CD4-positive, alpha-beta T cell (primary cell): ENCODE measurements at places on chromosomes 7 and 10.
A peak's percentile ranks its signal among the peaks of the same experiment; 100 is the strongest.

GRCh38 chr10:132616170-132616995, 78.8 kb downstream of the INPP5A start:
- peak; percentile 34 for DNase-seq

- DNase-seq, result no peak
Measured at GRCh38 chr10:125171402-125172306, 11.3 kb upstream of the CTBP2 start.

DNA sequence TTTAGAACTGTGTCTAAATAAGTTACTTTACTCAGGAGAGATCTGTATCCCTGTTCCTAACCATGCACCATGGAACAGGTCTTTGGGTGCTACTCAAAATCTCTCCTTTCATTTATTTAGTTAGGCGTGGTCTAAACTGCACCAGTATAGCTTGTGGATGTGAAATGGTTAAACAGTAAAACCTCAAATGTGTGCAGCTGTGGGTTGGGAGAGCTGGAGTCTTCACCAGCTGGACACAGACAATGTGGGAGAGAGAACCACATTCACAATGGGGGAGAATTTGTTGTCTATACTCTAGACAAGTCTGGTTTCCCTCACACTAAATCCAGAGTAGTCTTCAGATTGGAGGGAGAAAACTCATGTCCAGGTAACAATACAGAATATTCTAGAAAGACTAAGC, 31.2 kb upstream of the IKZF1 start:
- no peak for DNase-seq

DNA sequence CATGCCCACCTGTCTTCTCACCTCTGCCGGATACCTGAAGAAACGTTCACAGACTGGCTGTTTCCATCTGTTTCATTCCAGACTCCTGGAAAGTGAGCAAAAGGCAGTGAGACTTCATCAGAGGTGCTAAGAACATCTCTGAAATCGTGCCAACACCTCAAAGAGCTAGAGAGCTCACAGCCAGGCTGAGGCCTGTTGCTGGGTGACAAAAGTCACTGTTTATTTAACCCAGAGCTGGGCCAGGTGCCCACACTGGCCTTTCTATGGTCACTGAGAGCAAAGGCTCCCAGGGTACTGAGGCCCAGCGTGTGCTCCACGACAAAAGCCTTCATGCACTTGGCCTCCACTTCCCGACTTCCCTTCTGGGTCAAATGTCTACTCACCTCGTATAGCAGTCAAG, 3.7 kb upstream of the NANOS1 start:
- DNase-seq, result no peak

- DNase-seq, result no peak
Measured at GRCh38 chr10:32148864-32149251, 92.6 kb upstream of the KIF5B start.

GRCh38 chr7:156829669-156830336, 63.2 kb downstream of the LMBR1 start:
- no peak for DNase-seq

DNA sequence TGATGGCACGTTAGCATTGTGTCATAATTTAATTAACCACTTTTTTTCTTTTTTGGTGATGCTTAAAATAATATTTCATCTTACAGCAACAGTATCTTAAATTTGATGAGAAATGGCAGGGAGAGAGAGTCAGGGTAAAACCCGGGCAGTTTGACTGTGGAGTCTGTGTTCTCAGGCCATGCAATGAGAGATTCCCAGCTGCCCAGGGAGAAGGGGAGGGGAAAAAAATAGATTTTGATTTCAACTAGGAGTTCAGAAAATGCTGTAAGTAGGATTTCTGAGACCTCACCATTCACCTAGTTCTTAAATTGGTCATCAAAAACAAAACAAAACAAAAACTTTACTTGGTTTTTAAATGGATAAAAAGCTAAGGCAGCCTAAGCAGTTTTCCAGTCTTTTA, 37.4 kb upstream of the XPNPEP1 start:
- no peak for DNase-seq

GRCh38 chr7:38070718-38071117, 107.3 kb upstream of the STARD3NL start:
- no peak for DNase-seq

DNA sequence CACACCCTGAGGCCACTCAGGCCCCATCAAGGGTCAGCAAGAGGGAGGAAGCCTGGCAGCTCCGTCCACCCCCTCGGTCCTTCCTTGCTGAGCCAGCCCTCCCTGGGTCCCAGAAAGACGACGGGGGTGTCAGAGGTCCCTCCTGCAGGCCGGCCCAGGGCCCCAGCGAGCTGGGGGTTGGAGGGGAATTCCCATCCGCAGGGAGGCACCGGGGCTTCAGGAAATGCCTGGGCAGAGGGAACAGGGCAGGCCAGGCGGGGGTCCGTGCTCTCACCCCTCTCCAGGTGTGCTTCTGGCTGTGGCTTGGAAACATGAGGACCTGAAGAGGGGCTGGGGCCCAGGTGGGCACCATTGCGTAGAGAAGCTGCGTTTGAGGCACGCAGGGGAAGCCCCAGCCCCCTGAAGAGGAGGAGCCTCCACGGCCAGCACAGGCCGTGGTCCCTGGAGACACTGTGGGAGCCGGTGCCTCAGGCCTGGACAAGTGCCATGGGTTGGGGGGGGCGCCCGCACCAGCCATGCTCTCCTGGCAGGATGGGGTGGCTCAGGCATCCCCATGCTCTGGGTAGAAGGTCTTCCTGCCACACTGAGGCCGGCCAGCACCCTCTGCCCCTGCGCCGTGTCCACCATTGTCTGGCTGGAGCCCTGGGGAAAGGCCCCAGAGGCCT, 66.7 kb downstream of the PDGFA start:
- no peak for DNase-seq
